Left ventricle myocardium inferior (tissue), 1 donor: ENCODE measurements at places on chromosomes 16 and 17. TPM values are rescaled to one million over a fixed set of nuclear protein-coding genes. Genes with fewer than 3 reads are reported as not detected.

DNA sequence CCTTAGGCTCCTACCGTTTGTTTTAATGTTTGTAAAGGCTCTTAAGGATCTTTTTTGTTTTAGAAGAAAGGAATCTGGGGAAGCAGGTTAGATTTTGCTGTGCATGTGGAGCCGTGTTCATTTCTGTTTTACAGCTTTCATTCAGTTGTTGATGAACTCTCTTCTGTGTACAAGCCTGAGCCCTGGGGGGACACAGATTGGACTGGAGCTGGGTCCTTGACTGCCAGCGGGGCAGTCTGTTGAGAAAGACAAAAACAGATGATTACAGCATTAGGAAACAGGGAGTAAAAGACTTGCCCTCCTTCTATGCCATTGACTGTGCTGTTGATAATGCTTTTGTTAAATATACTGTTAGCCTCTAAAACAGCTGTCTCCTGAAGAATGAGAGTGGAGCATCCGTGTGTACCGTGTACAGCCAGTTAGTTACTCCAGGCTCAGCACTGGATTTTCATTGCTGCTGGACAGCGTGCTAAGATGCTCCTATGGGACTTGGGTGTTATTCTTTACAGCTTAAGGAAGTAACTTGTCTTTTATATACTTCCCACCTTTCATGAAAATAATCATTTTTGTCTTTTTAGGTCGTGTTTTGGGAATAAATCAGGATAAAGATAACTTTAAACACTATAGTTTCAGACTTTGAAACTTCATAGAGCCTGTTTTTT, 3.2 kb downstream of the MAP1LC3B start:
- H3K36me3 ChIP-seq: peaks cover 15% of the 10 kb centered on the region
- DNase-seq: peak; percentile 2
- no peak overlapping the region for H3K27ac ChIP-seq
- peaks cover 70% of the 10 kb centered on the region for H3K4me1 ChIP-seq

DNA sequence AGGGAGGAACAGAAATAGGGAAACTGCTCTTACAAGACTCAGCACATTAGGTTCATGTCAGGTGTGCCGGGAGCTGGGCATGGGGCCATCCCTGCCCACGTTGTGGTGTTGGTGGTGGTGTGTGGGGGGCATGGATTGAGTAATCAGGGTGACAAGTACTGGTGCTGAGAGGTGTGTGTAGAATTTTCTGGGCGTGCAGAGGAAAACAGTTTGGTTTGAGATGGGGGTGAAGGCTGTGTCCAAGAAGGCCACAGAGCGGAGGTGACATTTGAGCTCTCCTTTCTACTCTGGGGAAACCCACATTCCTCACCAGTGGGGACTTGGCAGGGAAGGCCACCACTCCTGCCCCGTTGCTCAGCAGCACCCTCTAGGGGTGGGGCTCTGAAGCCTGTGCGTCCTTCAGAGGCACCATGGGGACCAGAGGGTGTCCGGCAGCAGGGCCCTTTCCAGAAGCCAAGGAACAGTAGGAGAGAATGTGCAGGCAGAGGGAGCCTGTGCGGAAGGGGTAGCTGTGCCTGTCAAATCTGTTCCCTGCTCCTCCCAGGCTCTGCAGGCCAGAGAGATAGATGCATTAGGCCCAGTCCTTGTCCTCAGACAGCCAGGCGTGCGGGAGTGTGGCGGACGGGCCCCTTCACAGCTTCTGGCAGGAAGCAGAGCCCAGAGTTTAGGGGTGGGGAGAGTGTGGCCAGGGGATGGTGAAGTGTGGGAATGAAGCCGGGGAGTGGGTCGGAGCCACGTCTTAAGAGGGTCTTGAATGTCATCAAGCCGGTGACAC, 48.7 kb upstream of the GSE1 start:
- no peaks in the 10 kb centered on the region for H3K36me3 ChIP-seq
- peak overlapping the region; percentile 48 for H3K27ac ChIP-seq
- H3K4me3 ChIP-seq: no peak overlapping the region
- H3K4me1 ChIP-seq: peaks cover 43% of the 10 kb centered on the region
- no peaks in the 10 kb centered on the region for H3K27me3 ChIP-seq

- H3K4me3 ChIP-seq: no peak overlapping the region
- H3K27me3 ChIP-seq: peaks cover 85% of the 10 kb centered on the region
- H3K36me3 ChIP-seq: no peaks in the 10 kb centered on the region
Observed at GRCh38 chr17:45752246-45752645, 31.9 kb upstream of the CRHR1 start.

The PITPNM3 gene
- 0.36 TPM for total RNA-seq

DNA sequence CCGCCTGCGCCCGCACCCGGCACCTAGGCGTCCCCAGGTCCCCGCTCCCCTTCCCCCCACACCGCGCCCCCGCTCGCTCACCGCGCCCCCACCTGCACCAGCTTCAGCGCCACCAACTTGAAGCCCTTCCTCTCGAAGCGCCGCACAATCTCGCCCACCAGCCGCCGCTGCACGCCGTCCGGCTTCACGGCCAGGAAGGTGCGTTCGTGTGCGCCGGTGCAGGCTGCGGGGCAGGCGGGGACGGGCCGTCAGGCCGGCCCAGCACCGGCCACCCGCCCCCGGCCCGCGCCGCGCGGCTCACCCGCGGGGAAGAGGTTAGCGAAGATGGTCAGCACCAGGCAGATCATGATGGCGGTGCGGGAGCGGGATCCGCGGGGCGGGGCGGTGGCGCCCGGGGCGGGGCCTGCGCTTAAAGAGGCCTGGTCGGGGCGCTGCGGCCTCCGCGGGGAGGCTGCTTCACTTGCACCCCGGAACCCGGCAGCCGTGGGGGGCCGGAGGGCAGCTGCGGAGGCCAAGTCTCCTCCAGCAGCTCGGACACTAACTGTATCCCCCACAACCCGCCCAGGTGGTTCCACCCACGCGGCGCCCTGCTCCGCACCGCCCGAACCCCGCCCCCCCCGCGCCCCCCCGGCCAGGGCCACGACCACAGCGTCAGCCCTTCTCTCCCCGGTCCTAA, at the start of gene NME3:
NME3 (minus strand) TSS at position 356 of the 676 bp plus-strand sequence; CDS start at position 347, 9 bp downstream.
- peak; percentile 86 for DNase-seq
- peaks cover 61% of the 10 kb centered on the region for H3K4me1 ChIP-seq
- peak within 1 kb of the TSS; percentile 92 for H3K4me3 ChIP-seq
- peak within 1 kb of the TSS; percentile 95 for H3K27ac ChIP-seq
- H3K36me3 ChIP-seq: peaks cover 45% of the 10 kb centered on the region
- H3K27me3 ChIP-seq: no peaks in the 10 kb centered on the region

GRCh38 chr17:64133546-64134215, 3.7 kb upstream of the ERN1 start:
- H3K27me3 ChIP-seq: no peaks in the 10 kb centered on the region
- no peak overlapping the region for H3K27ac ChIP-seq

The EFCAB5 gene
- total RNA-seq: not detected

GRCh38 chr16:27424772-27425498, 23.0 kb downstream of the IL21R start:
- peaks cover 34% of the 10 kb centered on the region for H3K27me3 ChIP-seq
- no peaks in the 10 kb centered on the region for H3K36me3 ChIP-seq
- no peak overlapping the region for H3K4me3 ChIP-seq
- no peak overlapping the region for H3K27ac ChIP-seq

- H3K36me3 ChIP-seq: no peaks in the 10 kb centered on the region
- H3K27ac ChIP-seq: no peak overlapping the region
- H3K27me3 ChIP-seq: no peaks in the 10 kb centered on the region
- no peak overlapping the region for H3K4me3 ChIP-seq
Observed at GRCh38 chr16:717450-718245, 2.7 kb downstream of the METRN start.

The SLC12A3 gene
- not detected for total RNA-seq

DNA sequence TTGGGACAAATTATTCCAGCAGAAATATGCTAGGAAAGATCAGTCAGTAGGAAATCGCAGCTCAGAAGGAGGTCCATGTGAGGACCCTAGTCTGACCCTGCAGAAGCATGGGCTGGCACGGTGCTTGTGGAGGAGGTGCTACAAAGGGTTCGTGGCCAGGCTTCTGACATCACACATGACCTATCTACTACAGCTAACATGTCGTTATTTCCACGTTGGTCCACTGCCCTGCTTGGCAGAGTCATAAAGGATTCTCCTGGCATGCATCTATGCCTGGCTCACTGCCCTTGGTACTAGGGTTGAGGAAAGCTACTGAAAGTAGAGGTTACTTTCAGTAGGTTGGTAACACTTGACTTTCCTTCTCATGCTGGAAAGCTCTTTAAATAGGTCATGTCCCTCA, 118.1 kb upstream of the SHISA6 start:
- H3K4me3 ChIP-seq: no peak overlapping the region
- no peaks in the 10 kb centered on the region for H3K36me3 ChIP-seq

DNA sequence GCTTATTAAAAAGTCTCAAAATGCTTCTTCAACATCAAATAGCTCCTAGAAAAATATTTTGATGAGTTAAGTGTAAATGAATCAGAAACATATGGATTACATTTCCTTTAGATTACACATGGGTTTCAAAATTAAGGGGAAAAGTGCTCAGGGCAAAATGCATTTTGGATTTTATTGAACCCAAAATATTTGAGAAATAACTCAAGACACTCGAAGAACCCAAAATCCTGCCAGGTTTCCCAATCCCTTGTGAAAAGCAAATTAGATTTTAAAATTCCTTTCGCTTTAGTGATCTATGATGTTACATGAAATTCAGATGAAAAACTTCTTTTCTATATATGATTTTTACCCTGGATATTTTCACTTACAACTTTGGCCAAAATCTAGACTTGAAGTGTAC, 847.4 kb upstream of the SOX9 start:
- no peak overlapping the region for H3K27ac ChIP-seq
- no peaks in the 10 kb centered on the region for H3K27me3 ChIP-seq
- no peaks in the 10 kb centered on the region for H3K36me3 ChIP-seq
- no peak overlapping the region for H3K4me3 ChIP-seq
- no peaks in the 10 kb centered on the region for H3K4me1 ChIP-seq
- DNase-seq: no peak

The KRTAP4-5 gene
- not detected for total RNA-seq

The KCNJ2 gene
- total RNA-seq: 44.8 TPM

GRCh38 chr16:11417487-11417886, 72.2 kb downstream of the RMI2 start:
- H3K27me3 ChIP-seq: no peaks in the 10 kb centered on the region
- peaks cover 8% of the 10 kb centered on the region for H3K4me1 ChIP-seq
- peak overlapping the region; percentile 60 for H3K27ac ChIP-seq
